ENCODE measurements at places on chromosomes 6 and 20.

DNA sequence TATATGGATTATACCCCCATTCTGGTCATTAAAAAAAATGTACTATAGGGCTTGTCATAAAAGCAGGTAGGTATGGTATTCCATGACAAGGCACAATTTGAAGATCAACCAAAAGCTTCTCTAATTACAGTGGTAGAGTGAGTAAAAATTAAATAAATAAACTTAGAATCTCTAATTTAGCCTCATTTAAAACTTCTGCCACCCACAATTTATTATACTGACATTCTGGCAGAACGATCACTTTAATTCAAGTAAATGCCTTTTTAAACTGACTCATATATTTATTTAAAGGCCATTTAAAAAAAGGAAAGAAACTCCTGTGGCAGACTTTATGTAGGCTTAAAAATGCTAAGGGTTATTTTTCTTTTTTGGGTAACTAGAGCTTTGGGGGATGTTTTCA is 68.3 kb upstream of the PHACTR2 start:
- peaks cover 5% of the 10 kb centered on the region for H3K4me1 ChIP-seq
- H3K27me3 ChIP-seq: no peaks in the 10 kb centered on the region
- no peak for DNase-seq
- H3K27ac ChIP-seq: no peak overlapping the region

DNA sequence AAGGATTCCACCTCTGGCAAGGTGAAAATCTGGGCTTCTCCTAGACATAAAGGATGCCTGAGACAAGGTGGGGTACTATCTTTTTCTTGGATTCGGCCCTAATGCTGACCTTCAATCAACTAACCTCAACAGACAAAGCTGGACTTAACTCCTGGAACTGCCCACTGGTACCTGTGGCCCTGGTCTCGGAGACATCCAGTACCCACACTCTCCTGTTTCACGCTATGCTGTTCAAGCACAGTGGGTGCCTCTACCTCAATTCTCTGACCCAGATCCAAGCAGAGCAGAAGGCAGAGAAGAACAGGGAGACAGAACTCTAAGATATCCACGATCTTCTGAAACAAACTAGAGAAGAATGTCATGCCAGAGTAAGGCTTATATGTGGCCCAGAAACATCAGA is 189.8 kb upstream of the FOXQ1 start:
- H3K27me3 ChIP-seq: peaks cover 5% of the 10 kb centered on the region
- no peak for DNase-seq
- no peaks in the 10 kb centered on the region for H3K4me1 ChIP-seq
- H3K27ac ChIP-seq: no peak overlapping the region
- H3K36me3 ChIP-seq: no peaks in the 10 kb centered on the region

GRCh38 chr6:55473722-55474121 is 105.3 kb downstream of the HMGCLL1 start:
- no peak overlapping the region for H3K4me3 ChIP-seq
- no peak overlapping the region for H3K27ac ChIP-seq
- DNase-seq: no peak
- no peaks in the 10 kb centered on the region for H3K36me3 ChIP-seq
- H3K4me1 ChIP-seq: no peaks in the 10 kb centered on the region
- H3K27me3 ChIP-seq: no peaks in the 10 kb centered on the region

GRCh38 chr20:46488451-46488850 is 24.9 kb downstream of the ZNF334 start:
- H3K4me3 ChIP-seq: no peak overlapping the region
- H3K27me3 ChIP-seq: peaks cover 63% of the 10 kb centered on the region
- no peak overlapping the region for H3K27ac ChIP-seq
- DNase-seq: no peak
- H3K4me1 ChIP-seq: peaks cover 2% of the 10 kb centered on the region

DNA sequence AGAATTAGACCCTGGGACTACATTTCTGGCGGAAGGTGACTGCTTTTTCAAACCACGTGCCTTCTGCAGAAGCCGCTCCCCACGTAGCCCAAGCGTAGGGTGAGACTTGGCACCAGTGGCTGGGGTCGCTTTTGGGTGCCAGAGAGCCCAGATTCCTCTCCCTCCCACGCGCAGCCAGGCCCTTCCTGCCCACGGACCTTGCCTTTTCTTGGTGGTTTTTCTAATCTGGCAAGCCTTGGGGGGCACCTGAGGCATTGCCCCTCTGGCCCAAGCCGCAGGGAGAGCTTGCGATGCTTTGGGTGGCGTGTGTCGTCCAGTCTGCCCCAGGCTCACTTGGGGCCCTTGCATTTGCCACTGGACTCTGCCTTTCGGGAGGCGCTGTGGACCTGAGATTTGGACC is 3.3 kb downstream of the SLCO4A1 start:
- no peaks in the 10 kb centered on the region for H3K27me3 ChIP-seq
- peaks cover 8% of the 10 kb centered on the region for H3K36me3 ChIP-seq
- no peak overlapping the region for H3K27ac ChIP-seq

DNA sequence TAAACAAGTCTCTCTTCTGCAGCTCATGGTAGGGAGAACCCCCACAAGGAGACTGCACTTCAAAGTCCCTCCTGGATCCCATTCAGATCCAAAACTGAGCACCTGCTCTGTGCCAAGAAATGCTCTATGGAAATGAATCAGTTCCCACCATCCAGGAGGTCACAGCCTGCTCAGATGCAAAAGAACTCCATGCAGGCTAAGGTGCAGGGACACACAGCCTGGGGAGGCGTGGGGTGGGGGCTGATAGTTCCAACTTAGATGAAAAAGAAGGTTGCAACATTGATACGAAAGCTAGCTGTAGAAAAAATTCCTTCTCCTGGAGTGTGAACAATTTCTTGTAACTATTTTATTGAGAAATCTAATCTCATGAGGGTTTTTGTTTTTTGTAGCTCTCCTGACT is 111.0 kb upstream of the TMEM170B start:
- no peak overlapping the region for H3K27ac ChIP-seq
- no peak for DNase-seq
- no peaks in the 10 kb centered on the region for H3K27me3 ChIP-seq
- no peak overlapping the region for H3K4me3 ChIP-seq
- H3K4me1 ChIP-seq: peaks cover 40% of the 10 kb centered on the region

DNA sequence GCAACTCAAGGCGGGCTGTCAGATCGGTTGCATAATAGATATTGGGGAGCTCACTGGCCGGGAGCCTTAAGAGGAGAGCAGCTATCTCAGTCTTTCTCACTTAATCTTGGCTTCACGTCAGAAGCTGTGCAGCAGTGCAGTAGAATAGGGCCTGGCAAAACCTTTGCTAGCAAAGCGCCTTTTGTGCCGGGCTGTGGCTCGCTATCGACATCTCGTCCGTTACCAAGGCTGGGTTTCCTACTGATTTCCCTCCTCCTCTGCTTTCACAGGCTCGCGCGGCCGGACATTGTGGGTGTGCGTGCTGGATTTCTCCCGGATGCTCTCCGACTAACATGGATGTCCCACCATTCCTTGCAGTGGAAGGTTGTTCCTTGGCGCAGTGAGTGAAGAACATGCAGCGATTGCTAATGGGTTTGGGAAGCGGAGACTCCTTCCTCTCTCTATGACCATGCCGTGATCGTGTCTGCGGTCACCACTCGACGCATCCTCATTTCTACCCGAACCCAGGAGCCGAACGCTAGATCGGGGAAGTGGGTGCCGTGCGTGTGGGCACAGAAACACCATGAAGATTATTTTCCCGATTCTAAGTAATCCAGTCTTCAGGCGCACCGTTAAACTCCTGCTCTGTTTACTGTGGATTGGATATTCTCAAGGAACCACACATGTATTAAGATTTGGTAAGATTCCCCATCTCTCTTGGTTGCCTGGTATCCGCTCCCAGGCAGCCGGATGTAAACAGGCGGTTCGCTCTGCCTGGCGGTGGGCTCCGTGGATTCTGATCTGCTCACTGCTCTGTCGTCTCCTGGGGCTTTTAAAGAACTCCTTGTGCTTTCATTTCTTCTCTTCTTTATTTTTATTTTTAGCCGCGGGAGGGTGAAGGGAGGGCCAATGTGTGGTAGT is 5.5 kb downstream of the GRIK2 start:
- H3K27ac ChIP-seq: peak overlapping the region; percentile 59
- peaks cover 4% of the 10 kb centered on the region for H3K4me1 ChIP-seq

DNA sequence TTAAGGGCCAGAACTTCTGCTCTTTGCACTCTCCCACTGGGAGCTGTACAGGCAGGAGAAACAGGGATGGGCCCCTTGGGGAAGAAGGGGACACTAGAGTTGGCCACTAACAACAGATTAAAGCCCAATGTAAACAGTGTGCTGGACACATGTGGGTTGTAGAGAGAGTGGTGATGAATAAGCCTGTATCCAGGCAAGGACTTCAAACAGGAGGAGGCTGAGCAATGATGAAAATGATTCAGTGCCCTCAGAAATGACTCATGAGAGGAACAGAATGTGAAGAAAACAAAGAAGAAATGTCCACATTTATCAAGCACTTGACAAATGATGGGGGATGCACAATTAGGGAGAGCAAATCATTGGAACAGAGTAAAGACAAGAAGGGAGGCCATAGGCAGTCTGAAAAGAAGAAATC is 242.3 kb downstream of the TBX18 start:
- H3K36me3 ChIP-seq: no peaks in the 10 kb centered on the region
- H3K4me1 ChIP-seq: no peaks in the 10 kb centered on the region
- no peak overlapping the region for H3K4me3 ChIP-seq
- no peaks in the 10 kb centered on the region for H3K27me3 ChIP-seq
- H3K27ac ChIP-seq: no peak overlapping the region
- no peak for DNase-seq

DNA sequence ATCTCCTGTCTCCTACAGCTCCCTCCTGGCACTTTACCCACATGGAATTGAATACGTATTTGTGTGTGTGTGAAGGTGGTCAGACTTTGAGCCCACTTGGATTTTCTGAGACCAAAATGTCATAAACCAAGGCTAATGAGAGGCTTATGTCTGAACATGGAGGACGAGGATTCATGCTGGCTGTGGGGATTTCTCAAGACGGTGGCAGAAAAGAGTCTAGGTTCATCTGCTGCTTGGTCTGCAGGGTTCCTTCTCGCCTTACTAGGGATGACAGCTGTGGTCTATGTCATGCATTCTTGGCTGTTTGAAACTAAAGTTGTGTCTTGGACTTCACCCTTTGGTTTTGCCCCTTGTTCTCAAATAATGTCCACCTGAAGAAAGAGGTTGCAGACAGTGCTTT is 58.6 kb downstream of the FAM120B start:
- DNase-seq: no peak
- H3K36me3 ChIP-seq: peaks cover 28% of the 10 kb centered on the region
- H3K4me3 ChIP-seq: no peak overlapping the region
- no peaks in the 10 kb centered on the region for H3K4me1 ChIP-seq

- H3K27me3 ChIP-seq: no peaks in the 10 kb centered on the region
- H3K36me3 ChIP-seq: peaks cover 8% of the 10 kb centered on the region
- peak overlapping the region; percentile 58 for H3K4me3 ChIP-seq
- DNase-seq: peak; percentile 55
- H3K27ac ChIP-seq: peak overlapping the region; percentile 94
Observed at GRCh38 chr20:57698116-57698866, 11.5 kb downstream of the PMEPA1 start.

DNA sequence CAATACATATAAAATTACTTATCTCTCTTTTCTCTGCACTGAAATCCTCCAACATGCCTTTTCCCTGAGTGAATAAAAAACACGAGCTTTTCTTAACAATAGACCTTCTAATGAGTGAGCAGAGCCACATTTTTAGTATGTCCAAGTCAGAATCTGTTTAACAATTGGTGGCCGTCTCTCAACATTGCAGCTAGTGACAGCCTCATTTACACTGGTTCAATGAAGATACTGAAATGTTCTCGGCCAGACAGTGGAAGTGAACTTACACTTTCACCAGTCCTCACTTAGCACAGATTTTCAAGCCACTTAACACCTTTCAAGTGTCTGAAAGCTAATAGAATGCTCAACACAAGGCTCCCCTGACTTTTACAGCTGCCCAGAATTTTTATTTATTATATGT is 767.1 kb downstream of the KIF16B start:
- peaks cover 21% of the 10 kb centered on the region for H3K4me1 ChIP-seq
- H3K27me3 ChIP-seq: no peaks in the 10 kb centered on the region
- H3K4me3 ChIP-seq: no peak overlapping the region
- H3K36me3 ChIP-seq: peaks cover 11% of the 10 kb centered on the region

GRCh38 chr6:128127650-128128049 is 226.8 kb upstream of the THEMIS start:
- H3K36me3 ChIP-seq: peaks cover 15% of the 10 kb centered on the region
- peaks cover 9% of the 10 kb centered on the region for H3K4me1 ChIP-seq
- no peak for DNase-seq
- H3K27ac ChIP-seq: no peak overlapping the region
- H3K27me3 ChIP-seq: no peaks in the 10 kb centered on the region
- no peak overlapping the region for H3K4me3 ChIP-seq

GRCh38 chr20:24868396-24868927 is 80.6 kb upstream of the CST7 start:
- H3K27ac ChIP-seq: no peak overlapping the region
- peaks cover 19% of the 10 kb centered on the region for H3K27me3 ChIP-seq
- peaks cover 6% of the 10 kb centered on the region for H3K36me3 ChIP-seq
- peaks cover 14% of the 10 kb centered on the region for H3K4me1 ChIP-seq

- peak overlapping the region; percentile 97 for H3K27ac ChIP-seq
- H3K36me3 ChIP-seq: peaks cover 17% of the 10 kb centered on the region
- H3K4me1 ChIP-seq: peaks cover 68% of the 10 kb centered on the region
- peak overlapping the region; percentile 86 for H3K4me3 ChIP-seq
- H3K27me3 ChIP-seq: no peaks in the 10 kb centered on the region
- DNase-seq: peak; percentile 50
Observed at GRCh38 chr6:142819603-142820337, 125.2 kb downstream of the HIVEP2 start.

GRCh38 chr20:61886721-61887595 is 178.7 kb downstream of the TAF4 start:
- H3K27ac ChIP-seq: peak overlapping the region; percentile 32
- H3K36me3 ChIP-seq: no peaks in the 10 kb centered on the region
- peaks cover 6% of the 10 kb centered on the region for H3K27me3 ChIP-seq
- no peak for DNase-seq
- H3K4me1 ChIP-seq: peaks cover 5% of the 10 kb centered on the region
- no peak overlapping the region for H3K4me3 ChIP-seq

DNA sequence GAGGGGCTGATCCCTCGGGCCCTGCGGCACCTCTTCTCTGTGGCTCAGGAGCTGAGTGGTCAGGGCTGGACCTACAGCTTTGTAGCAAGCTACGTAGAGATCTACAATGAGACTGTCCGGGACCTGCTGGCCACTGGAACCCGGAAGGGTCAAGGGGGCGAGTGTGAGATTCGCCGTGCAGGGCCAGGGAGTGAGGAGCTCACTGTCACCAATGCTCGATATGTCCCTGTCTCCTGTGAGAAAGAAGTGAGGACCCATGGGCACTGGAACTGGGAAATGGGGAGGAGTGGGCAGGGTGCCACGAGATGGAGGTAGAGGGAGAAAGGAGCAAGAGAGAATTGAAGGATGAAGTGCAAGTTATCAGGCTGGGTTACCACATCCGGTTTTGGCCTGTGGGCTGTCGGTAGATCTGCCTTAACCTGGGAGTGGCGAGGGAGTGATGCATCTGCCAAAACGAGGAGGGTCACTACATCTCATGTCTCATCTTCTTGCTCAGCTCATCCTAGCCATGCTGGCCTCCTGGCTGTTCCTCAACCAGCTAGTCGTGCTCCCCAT is 5.4 kb upstream of the PHF1 start:
- H3K4me3 ChIP-seq: no peak overlapping the region
- no peak for DNase-seq
- H3K27ac ChIP-seq: peak overlapping the region; percentile 47
- peaks cover 10% of the 10 kb centered on the region for H3K4me1 ChIP-seq
- peaks cover 9% of the 10 kb centered on the region for H3K36me3 ChIP-seq
